A549 treated with dexamethasone at 1 μM for 4 hours (cell line): ENCODE measurements at places on chromosomes 5 and 9. TPM values are rescaled to one million over a fixed set of nuclear protein-coding genes. Genes with fewer than 3 reads are reported as not detected.

Gene SH3RF2
- 1.9 to 3.1 TPM (median 2.2 TPM) in 5 replicates for total RNA-seq

Gene GABBR2
- total RNA-seq, result 0.19 to 0.28 TPM (median 0.27 TPM) in 5 replicates

Gene PCDHGB2
- 0.05 to 0.16 TPM (median 0.11 TPM) in 5 replicates for total RNA-seq

Gene TMC1
- total RNA-seq, result 0.07 to 0.17 TPM (median 0.12 TPM) in 4 of 5 replicates, not detected in the other

Gene RNF38
- 7.4 to 11.5 TPM (median 9.2 TPM) in 5 replicates for total RNA-seq

Gene MYMK
- total RNA-seq, result not detected in 5 replicates

Gene OR1Q1
- 0.16 TPM in 1 of 5 replicates, not detected in the others for total RNA-seq

Gene PCDHA1
- total RNA-seq, result 0.08 to 0.21 TPM (median 0.18 TPM) in 5 replicates

Gene WNK2
- 4.6 to 7.9 TPM (median 6.8 TPM) in 5 replicates for total RNA-seq

Gene CHD1
- total RNA-seq, result 27.7 to 34.9 TPM (median 31.1 TPM) in 5 replicates

Gene FANCG
- 31.3 to 48.0 TPM (median 47.2 TPM) in 5 replicates for total RNA-seq

Gene ORM2
- not detected in 5 replicates for total RNA-seq

Gene PCDHB10
- 0.06 to 0.08 TPM (median 0.07 TPM) in 3 of 5 replicates, not detected in the others for total RNA-seq

Gene MTMR12
- 16.0 to 22.0 TPM (median 20.9 TPM) in 5 replicates for total RNA-seq

Gene MZB1
- 0.09 to 0.20 TPM in 2 of 5 replicates, not detected in the others for total RNA-seq

Gene TSTD2
- total RNA-seq, result 7.9 to 12.0 TPM (median 11.0 TPM) in 5 replicates

Gene ZNF354B
- total RNA-seq, result 3.8 to 5.5 TPM (median 4.3 TPM) in 5 replicates

Gene CDH6
- total RNA-seq, result 0.05 to 0.13 TPM (median 0.07 TPM) in 5 replicates

Gene LECT2
- total RNA-seq, result not detected in 5 replicates

Gene DAPK1
- total RNA-seq, result 21.1 to 31.2 TPM (median 28.0 TPM) in 5 replicates

Gene CCL27
- total RNA-seq, result 0.13 TPM in 2 of 5 replicates, not detected in the others

Gene FAM78A
- total RNA-seq, result 0.18 to 0.59 TPM (median 0.47 TPM) in 5 replicates

Gene AGXT2
- not detected in 5 replicates for total RNA-seq

Gene TAS2R1
- total RNA-seq, result not detected in 5 replicates

Gene SLC22A4
- 4.8 to 6.3 TPM (median 5.4 TPM) in 5 replicates for total RNA-seq

Gene PCDHA9
- total RNA-seq, result 0.01 TPM in 1 of 5 replicates, not detected in the others

Gene PDCD1LG2
- 0.08 to 0.25 TPM (median 0.18 TPM) in 5 replicates for total RNA-seq

Gene DOCK2
- total RNA-seq, result 1.8 to 3.1 TPM (median 2.6 TPM) in 5 replicates

Gene C8G
- total RNA-seq, result 0.42 to 1.4 TPM (median 1.0 TPM) in 5 replicates

Gene QRFP
- total RNA-seq, result 0.06 TPM in 1 of 5 replicates, not detected in the others

Gene ANKRD34B
- 0.05 to 0.14 TPM (median 0.09 TPM) in 5 replicates for total RNA-seq

Gene C5orf34
- 3.6 to 5.2 TPM (median 4.4 TPM) in 5 replicates for total RNA-seq

Gene SPINK9
- not detected in 5 replicates for total RNA-seq

Gene CTXN3
- not detected in 5 replicates for total RNA-seq

Gene MFAP3
- 20.0 to 31.9 TPM (median 31.3 TPM) in 5 replicates for total RNA-seq

Gene KCTD16
- 0.02 to 0.05 TPM (median 0.03 TPM) in 4 of 5 replicates, not detected in the other for total RNA-seq

Gene FABP6
- total RNA-seq, result 0.76 to 1.8 TPM (median 1.1 TPM) in 5 replicates

Gene KCNV2
- total RNA-seq, result not detected in 5 replicates

Gene BTNL3
- not detected in 5 replicates for total RNA-seq

Gene NEUROG1
- total RNA-seq, result not detected in 5 replicates

Gene GABRB2
- total RNA-seq, result 0.01 TPM in 1 of 5 replicates, not detected in the others

Gene ADRB2
- total RNA-seq, result 1.1 to 1.4 TPM (median 1.1 TPM) in 5 replicates

Gene STPG3
- total RNA-seq, result not detected in 5 replicates

Gene FAM81B
- total RNA-seq, result not detected in 5 replicates

Gene SPATA31D4
- not detected in 5 replicates for total RNA-seq

Gene RASA1
- total RNA-seq, result 18.3 to 25.8 TPM (median 22.8 TPM) in 5 replicates

Gene F2RL1
- total RNA-seq, result 204 to 250 TPM (median 224 TPM) in 5 replicates

Gene HTR1A
- total RNA-seq, result not detected in 5 replicates

Gene PCDHB9
- 0.02 to 0.07 TPM in 2 of 5 replicates, not detected in the others for total RNA-seq

Gene CKMT2
- total RNA-seq, result not detected in 5 replicates

Gene PDGFRB
- 0.14 to 0.27 TPM (median 0.22 TPM) in 5 replicates for total RNA-seq

Gene PITX1
- 18.8 to 33.5 TPM (median 31.7 TPM) in 5 replicates for total RNA-seq

Gene MTRR
- 28.2 to 42.1 TPM (median 35.9 TPM) in 5 replicates for total RNA-seq

Gene OMD
- total RNA-seq, result not detected in 5 replicates

Gene IFNA2
- not detected in 5 replicates for total RNA-seq

Gene AJM1
- 3.2 to 4.8 TPM (median 4.3 TPM) in 5 replicates for total RNA-seq

Gene C9orf152
- total RNA-seq, result 0.19 to 0.33 TPM (median 0.25 TPM) in 5 replicates

Gene PROB1
- total RNA-seq, result 0.12 to 0.27 TPM (median 0.24 TPM) in 5 replicates
